ENCODE measurements at places on chromosomes 1 and 21.
A peak's percentile ranks its signal among the peaks of the same experiment; 100 is the strongest.

GRCh38 chr1:161021165-161021969, 415 bp upstream of the F11R start:
- DNase-seq = no peak

- no peak for DNase-seq
Measured at GRCh38 chr21:33940164-33940880, 24.7 kb upstream of the ATP5PO start.

DNA sequence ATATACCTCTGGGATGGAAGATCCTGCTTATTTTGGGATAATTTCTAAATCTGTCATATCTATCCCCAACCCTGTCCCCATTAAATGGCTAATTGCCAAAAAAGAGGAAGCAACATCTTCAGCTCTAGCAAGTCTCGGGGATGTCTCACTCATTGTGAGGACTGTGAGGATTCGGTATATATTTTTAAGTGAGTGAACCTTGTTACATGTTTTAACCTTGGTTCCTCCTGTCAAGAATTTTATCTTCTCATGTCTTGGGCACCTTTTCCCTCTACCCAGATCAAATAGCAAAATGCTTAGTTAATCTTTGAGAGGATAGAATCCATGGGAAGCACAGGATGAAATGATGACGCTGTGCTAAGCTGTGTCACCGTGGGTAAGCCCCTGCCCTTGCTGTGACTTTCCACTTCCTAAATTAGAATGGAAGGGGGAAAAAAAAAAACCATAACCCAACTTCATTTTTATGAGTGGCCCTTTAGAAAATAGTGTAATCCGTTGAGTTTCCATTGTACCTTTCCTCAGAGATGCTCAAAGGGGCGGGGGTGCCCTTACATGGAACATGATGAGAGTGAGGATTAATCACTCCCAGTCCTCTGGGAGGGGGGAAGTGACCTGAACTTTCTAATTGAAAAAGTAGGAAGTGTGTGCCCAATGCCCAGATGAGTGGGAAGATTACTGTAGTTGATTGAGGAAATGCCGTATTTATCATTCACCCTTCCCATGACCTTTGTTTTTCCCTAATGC, 7.6 kb downstream of the ATP1A1 start:
- peak; percentile 11 for DNase-seq

DNA sequence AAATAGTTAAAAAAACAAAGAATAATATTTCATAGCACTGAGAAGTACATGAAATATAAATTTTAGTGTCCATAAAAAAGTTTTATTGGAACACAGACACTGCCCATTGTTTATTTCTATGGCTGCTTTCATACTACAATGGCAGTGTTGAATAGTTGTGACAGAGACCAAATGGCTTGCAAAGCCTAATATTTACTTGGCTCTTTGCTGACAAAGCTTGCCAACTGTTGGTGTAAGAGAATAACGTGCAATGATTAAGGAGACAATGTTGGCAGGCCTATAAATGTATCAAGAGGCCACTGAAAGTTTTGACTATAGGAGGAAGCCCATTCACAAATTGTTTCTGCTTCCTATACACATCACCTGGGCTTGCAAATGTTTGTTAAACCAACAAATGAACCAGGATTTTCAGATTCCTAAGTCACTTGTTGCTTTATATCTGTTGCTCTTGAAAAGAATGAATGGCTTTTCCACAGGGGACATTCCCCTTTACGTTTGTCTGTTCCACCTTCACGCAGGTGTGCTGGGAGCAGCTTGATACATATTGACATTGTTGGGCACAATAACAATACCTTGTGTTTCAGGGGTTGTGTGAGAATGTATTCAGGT, 5.5 kb upstream of the ST6GALNAC3 start:
- DNase-seq = no peak

GRCh38 chr1:66623812-66624211, 89.9 kb downstream of the SGIP1 start:
- no peak for DNase-seq

DNA sequence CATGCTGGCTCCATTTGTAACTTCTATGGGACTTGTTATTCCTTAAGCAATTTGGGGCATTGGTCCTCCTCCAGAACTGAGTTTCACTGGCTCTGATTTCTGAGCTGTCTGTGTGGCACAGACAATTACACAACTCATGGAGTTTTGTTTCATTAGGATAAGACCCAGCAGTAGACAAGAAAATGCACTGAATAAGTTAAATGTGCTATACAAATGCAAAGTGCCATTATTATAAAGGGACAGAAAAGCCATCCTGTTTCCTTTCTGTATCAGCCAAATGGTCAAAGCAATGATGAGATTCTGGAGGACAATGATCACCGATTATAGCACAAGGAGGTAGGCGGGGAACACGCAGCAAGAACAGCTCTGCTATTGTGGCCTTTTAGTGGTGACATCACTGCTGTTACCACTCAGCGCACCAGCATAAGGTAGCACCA, 81.9 kb downstream of the CNIH3 start:
- no peak for DNase-seq

DNA sequence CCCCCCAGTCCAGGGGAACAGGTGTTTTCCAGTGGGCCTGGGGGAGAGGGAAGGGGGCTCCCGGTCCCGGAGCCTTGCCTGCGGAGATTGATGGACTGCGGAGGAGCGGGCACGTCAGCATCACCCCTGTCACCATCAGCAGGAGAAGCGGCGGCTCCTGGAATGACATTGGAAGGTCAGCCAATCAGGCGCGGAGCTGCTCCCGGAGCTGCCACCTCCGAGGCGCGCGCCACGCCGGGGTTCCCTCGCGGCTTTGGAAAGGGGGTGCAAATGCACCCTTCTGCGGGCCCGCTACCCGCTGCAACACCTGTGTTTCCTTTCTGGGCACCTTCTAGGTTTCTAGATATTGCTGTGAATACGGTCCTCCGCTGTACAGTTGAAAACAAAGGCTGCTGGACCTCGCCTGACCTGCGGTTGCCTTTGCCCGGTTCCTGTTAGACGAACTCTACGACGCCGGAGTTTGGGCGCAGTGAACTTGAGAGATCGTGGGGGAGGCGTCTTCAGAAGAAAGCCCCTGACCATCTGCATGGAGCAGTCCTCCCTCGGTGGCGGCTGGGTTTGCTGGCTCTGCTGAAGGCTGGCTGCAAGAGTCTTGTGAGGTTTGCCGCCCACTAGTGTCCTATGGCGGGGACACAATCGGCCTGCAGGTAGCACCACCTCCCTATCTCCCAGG, 5.3 kb downstream of the DSCAM start:
- DNase-seq = no peak

- no peak for DNase-seq
Measured at GRCh38 chr1:30610917-30611316, 112.5 kb downstream of the MATN1 start.

- DNase-seq = no peak
Measured at GRCh38 chr1:147337040-147337630, 94.7 kb downstream of the CHD1L start.

DNA sequence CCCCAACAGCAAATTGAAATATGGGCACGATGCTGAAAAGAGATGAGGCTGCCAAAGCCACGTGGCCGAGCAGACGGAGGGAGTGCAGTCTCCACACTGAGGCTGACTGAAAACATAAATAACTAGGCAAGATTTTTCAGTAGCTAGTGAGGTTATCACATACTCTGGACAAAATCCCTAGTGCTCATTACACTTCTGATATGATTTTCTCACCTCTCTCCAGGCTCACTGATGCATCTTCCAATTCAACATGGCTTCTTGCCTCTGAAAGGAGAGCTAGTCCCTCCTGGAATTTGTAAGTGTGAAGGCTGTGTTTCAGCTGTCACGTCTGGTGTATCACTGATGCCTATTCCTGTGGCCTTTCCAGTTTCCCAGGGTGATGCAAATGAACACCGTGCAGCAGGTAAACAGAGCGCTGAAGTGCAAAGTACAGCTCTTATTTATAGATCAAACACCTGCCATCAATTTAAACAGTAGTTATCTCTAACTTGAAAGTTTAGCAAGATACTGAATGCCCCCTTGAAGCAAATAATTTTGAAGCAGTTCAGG, 656.1 kb downstream of the KIF26B start:
- no peak for DNase-seq

- DNase-seq = no peak
Measured at GRCh38 chr1:43359696-43360095, 915 bp downstream of the CDC20 start.

GRCh38 chr1:30801771-30802198, 44.2 kb upstream of the LAPTM5 start:
- peak; percentile 31 for DNase-seq

- DNase-seq = no peak
Measured at GRCh38 chr1:32393832-32394140, 455 bp downstream of the BSDC1 start.

- no peak for DNase-seq
Measured at GRCh38 chr1:96104506-96104905, 617.1 kb upstream of the PTBP2 start.

GRCh38 chr1:117061986-117062415, 1.9 kb downstream of the TTF2 start:
- DNase-seq = no peak

- no peak for DNase-seq
Measured at GRCh38 chr1:40221977-40222772, 25.6 kb upstream of the TMCO2 start.

DNA sequence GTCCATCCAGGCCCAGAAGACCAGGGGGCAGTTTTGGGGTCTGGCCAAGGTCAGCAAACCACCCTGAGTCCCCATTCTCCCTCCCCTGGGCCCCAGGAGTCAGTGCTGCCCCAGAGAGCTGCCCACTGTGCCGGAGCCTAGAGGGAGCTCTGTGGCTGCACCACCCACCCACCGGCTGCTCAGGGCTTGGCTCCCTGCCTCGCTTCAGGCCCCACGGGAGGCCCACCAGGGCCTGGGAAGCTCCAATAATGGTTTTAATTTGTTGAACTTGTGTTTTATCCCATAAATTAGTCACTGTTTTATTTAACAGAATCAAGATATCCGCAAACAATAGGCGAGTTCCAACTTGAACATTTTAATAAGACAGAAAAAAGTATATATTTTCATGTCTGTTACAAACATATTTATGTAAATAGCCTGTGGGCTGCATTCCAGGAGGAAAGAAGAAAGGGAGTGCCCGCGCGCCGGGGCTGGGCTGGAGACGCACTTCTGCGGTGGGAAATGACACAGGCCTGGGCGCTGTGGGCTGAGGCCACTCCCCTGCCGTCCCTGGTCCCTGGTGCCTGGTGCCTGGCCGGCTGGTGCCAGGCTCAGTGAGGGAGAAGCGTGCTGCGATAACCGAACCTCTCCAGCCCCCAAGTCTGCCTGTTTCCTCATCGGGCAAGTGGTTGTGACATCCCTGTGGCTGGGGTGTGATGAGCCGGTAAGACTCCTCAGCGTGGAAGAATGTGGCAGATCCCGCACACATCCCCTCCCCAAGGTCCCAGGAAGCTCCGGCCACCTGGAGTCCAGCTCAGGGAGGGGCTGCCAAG, 160.5 kb downstream of the PEX14 start:
- no peak for DNase-seq

GRCh38 chr1:208933984-208934525, 649.5 kb upstream of the CAMK1G start:
- DNase-seq = no peak

- DNase-seq = no peak
Measured at GRCh38 chr1:3142236-3142635, 73.2 kb downstream of the PRDM16 start.

- DNase-seq = no peak
Measured at GRCh38 chr1:165629151-165629550, 1.9 kb upstream of the MGST3 start.

- DNase-seq = no peak
Measured at GRCh38 chr21:25107708-25108107, 499.6 kb downstream of the MRPL39 start.

DNA sequence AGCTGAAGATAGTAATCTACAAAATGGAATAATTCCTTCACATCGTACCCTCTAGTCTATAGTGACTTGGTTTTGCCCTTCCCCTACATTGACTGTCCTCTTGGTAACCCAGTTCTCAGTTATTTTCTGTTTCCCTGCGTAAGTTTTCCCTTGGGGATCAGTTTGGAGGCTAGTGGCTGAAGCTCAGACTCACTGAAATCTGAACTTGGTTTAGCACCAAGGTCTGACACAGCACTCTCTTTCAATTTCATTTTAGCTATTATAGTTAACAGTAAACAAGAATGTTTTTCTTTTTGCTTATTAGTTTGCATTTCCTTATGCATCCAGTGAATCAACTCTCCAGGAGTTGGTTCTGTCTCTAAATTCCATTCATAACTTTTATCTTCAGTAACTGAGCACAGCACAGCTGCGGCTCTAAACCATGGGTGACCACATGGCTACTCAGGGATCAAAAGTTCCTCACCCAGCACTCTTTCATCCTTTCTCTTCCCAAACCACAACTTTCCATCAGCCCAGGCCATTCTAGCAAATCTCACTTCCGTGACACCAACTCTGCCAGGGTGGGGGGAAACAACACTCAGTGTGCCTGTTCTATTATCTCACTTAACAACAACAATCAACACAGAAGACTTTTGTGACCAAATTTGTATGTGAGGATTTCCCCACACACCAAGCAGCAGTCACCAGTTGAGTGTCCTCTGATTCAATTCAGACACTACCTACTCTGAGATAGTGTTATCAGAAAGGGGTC, 17.6 kb upstream of the IFI6 start:
- no peak for DNase-seq

DNA sequence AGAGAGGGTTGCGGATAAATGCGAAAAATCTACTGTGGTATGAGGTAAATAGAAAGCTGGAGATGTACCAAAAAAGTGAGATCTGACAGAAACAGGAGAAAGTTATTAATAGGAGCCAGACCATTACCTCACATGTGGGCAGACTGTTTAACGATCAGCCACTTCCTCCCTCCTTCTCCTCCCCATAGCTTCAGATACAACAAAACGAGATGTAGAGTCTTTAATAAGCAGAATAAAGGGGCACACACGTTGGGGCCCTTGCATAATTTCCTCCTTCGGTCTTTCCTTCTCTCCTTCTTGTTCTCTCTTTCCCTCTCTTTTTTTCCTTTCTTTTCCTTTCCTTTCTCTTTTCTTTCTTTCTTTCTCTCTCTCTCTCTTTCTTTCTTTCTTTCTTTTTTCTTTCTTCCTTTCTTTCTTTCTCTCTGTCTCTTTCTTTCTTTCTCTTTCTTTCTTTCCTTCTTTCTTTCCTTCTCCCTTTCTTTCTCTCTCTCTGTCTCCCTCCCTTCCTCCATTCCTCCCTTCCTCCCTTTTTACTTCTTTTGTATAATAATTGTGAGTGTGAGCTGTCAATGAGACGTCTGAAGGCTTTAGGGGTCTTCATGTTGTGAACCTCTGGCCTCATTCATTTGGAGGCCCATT, 242.1 kb downstream of the GRIK1 start:
- no peak for DNase-seq

DNA sequence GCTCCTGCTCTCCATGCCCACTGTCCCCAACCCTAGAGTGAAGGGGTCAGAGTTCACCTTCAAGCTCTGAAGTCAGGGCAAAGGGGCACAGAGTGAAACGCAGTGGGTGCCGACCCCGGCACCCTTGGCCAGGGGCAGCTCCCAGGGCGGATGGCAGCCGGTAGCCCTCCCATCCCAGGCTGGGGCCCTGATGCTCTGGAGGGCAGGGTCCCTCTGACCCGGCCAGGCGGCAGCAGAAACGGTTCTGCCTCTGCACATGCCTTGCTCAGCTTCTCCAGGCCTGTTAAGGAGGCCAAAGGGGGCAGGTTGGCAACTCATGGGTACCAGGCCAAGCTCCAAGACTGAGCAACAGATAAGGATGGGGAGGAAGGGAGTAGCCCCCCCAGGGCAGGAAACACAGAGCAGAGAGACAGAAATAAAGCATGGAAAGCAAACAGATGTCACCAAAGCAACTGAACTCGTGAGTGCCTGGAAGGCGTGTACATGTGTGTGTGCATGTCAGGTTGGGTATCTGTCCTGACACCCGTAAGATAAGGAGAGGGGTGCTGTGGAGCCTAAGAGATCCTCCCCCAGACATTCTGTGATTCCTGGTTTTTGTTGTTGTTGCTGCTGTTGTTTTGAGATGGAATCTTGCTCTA, 112.3 kb upstream of the IFFO2 start:
- no peak for DNase-seq

GRCh38 chr21:45219517-45219916, 68.2 kb downstream of the POFUT2 start:
- no peak for DNase-seq

Measured in thoracic aorta (tissue), 2 donors.